Gastroesophageal sphincter (tissue), 4 donors: ENCODE measurements at places on chromosomes 12 and 14. TPM values are rescaled to one million over a fixed set of nuclear protein-coding genes. Genes with fewer than 3 reads are reported as not detected.

GRCh38 chr12:111393700-111394300 lies 11.9 kb upstream of the SH2B3 start:
- peak; percentile 64 for ATAC-seq

- no peak for ATAC-seq
Measured at GRCh38 chr14:63605041-63605532, 36.6 kb downstream of the WDR89 start.

- ATAC-seq = no peak
Measured at GRCh38 chr14:82313889-82314288, 780.2 kb upstream of the SEL1L start.

The ACSM4 gene
- not detected for total RNA-seq

- peak; percentile 64 for ATAC-seq
Measured at GRCh38 chr12:32548691-32549281, 130.3 kb upstream of the DNM1L start.

GRCh38 chr12:95789126-95790032 lies 1.2 kb downstream of the NTN4 start:
- no peak for ATAC-seq

GRCh38 chr12:83818881-83819280 lies 1093.7 kb downstream of the SLC6A15 start:
- no peak for ATAC-seq

DNA sequence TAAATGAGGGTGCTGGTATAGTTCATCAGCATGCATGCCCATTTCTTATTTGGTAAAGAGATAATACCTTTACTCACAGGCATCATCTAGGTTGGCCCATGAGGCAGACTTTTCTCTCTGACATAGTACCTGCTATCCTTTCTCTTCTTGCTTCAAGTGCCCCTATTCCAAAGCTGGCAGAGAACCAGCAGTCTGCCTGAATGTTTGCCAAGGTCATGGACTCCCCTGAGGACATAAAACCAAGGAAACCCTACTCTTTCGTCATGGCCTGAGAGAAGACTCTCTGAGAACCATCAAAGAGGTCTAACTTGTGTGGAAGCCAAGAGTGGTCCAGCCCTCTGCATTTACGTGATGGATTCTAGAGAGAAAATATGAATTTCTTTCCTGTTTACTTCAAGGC lies 11.9 kb downstream of the PPP1R36 start:
- no peak for ATAC-seq
